ENCODE measurements at places on chromosomes 2 and 18.

- no peak for DNase-seq
Measured at GRCh38 chr18:9828506-9829396, 57.0 kb upstream of the TXNDC2 start.

GRCh38 chr2:172735582-172736423 lies at the start of gene RAPGEF4:
Gene RAPGEF4 (plus strand): TSS chr2:172735845. CDS start chr2:172735984, 139 bp downstream.
- DNase-seq, result no peak

GRCh38 chr2:109211315-109211714 lies 82.3 kb downstream of the SH3RF3 start:
- DNase-seq, result no peak

DNA sequence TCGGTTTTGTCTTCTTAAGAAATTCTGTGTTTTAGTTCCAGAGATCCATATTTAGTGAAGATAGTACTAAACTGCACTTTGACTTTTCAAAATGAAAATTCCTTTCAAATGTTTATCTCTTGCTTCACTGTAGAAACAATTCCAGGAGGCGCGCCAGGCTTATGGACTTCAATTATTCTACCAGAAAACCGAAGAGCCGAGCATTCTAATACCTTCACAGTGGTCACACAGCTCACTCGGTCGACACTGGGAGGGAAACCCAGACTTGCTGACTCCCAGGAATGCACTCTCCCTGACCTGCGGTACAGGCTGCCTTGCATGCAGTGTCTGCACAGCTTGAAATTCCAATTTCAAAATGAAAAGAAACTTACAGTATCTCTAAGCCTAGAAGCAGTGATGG lies 119.9 kb upstream of the PIEZO2 start:
- no peak for DNase-seq

DNA sequence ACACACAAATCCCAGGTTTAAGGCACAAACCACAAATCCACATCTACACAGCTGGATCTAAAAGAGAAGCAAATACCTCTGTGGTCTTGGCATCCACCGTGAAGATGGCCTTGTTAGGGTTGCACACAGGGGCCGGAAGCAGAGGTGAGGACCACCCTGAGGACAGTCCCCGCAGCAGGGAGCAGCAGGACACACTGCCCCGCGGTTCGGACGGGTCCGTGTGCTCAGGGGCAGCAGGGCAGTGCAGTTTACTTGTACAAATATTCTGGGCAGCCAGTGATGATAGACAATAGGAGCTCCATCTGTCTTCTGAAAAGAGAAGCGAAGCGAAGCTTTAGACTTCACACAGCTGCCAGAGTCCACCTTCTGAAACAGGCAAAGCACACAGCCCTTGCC lies 8.8 kb downstream of the PASK start:
- no peak for DNase-seq

DNA sequence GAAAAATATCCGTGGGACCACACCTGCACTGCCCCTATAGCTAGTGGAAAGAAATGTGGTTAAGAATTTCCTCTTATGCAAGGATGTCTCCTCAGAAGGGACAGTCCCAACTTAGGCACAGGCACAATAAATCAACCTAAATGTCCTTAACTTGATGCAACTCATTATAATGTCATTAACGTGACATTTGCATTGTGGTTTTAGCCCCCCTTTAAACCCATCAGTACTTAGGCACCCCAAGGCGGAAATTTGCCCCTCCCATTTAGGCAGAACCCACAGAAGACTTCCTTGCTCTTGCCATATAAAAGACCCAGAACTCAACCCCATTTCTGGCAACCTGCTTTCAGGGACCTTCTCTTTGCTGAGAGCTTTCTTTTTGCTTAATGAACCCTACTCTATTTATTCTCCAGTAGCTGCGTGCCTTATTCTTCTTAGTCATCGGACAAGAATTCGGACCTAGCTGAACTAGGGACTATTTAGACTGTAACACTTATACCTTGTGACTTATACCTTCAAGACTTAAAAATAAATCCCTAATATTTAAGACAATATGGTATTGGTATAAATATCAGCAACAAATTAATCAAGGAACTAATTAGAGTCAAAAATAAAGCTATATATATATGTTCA lies 1281.6 kb upstream of the TMEFF2 start:
- DNase-seq, result no peak

DNA sequence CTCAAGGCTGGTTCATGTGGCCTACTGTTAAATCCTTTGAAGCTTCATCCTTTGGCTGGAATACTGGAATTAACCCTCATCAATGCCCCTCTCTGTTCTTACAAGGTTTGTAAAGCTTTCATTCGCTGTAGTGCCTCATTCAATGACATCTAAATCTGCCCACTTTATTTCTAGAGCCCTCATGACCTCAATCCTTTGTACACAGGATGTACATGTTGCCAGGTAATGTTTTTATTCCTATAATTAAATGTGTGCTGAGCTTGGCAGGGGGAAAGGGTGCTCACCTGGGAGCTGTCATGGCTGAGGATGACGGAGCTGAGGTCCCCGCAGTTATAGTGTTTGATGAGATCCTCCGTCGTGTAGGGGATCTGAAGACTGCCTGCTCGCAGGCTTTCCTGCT lies 39.3 kb downstream of the TRABD2A start:
- DNase-seq, result no peak

DNA sequence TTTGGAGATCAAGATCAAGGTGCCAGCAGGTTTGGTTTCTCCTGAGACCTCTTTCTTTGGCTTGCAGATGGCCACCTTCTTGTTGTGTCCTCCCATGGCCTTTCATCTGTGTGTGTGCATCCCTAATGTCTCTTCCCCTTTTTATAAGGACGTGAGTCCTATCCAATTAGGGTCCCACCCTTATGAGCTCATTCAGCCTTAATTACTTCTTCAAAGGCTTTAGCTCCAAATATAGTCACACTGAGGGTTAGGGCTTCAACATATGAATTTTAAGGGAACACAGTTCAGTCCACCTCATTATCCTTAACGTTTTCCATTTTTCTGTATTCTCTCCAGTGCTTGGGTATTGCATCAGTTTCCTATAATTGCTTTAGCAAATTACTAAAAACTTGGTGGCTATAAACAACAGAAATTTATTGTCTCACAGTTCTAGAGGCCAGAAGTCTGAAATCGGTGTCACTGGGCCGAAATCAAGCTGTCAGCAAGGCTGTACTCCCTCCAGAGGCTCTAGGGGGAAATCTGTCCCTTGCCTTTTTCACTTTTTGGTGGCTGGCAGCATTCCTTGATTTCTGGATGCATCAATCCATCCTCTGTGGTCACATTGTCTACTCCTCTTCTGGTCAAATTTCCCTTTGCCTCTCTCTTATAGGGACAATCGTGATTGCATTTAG lies 34.1 kb downstream of the CDC42EP3 start:
- no peak for DNase-seq

- no peak for DNase-seq
Measured at GRCh38 chr2:74751981-74752851, 81.7 kb upstream of the HK2 start.

GRCh38 chr2:215738351-215738750 lies 275.0 kb downstream of the MREG start:
- DNase-seq, result no peak

GRCh38 chr2:235689427-235689853 lies 195.6 kb downstream of the AGAP1 start:
- DNase-seq, result no peak

- DNase-seq, result no peak
Measured at GRCh38 chr2:45332567-45332966, 278.5 kb downstream of the SRBD1 start.

GRCh38 chr2:79993144-79993543 lies 311.4 kb downstream of the LRRTM1 start:
- DNase-seq, result no peak

DNA sequence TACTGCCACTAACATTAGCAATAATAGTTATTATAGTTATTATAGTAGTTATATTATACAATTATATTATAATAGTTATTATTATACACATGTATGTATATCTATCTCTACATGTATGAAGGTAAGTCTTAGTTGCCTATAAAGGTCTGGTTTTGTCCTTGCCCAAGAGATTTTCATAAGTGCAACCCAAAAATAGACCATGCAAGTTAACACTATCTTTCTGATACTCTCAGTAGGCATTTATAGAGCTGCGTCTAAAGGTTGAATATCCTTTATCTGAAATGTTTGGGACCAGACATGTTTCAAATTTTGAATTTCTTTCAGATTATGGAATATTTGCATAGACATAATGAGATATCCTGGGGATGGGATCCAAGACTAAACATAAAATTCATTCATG lies 175.4 kb downstream of the MEMO1 start:
- DNase-seq, result no peak

DNA sequence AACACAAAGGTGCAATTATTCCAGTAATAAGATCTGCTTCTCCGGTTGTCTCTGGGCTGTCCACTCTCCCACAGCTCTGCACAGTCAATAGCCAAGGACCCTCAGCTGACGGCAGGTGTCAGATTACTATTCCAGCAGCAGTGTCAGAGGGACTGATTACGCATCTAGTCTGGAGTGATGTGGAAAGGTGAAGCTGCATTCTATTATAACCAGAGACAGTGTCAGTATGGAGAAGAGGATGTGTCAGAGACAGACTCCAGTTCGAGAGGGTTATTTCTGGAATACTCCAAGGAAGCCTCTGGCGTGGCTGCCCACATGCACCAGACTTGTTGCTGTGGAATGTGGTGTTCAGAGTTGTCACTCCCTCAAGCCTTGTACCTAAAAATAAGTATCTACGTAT lies 163.6 kb upstream of the TMEM200C start:
- no peak for DNase-seq

GRCh38 chr2:60882971-60883753 lies 1.8 kb downstream of the REL start:
- no peak for DNase-seq

GRCh38 chr2:55038428-55038827 lies 11.8 kb downstream of the RTN4 start:
- no peak for DNase-seq

- DNase-seq, result no peak
Measured at GRCh38 chr2:85804583-85804982, 50.8 kb downstream of the ATOH8 start.

- no peak for DNase-seq
Measured at GRCh38 chr2:152456262-152456661, 121.3 kb downstream of the FMNL2 start.

DNA sequence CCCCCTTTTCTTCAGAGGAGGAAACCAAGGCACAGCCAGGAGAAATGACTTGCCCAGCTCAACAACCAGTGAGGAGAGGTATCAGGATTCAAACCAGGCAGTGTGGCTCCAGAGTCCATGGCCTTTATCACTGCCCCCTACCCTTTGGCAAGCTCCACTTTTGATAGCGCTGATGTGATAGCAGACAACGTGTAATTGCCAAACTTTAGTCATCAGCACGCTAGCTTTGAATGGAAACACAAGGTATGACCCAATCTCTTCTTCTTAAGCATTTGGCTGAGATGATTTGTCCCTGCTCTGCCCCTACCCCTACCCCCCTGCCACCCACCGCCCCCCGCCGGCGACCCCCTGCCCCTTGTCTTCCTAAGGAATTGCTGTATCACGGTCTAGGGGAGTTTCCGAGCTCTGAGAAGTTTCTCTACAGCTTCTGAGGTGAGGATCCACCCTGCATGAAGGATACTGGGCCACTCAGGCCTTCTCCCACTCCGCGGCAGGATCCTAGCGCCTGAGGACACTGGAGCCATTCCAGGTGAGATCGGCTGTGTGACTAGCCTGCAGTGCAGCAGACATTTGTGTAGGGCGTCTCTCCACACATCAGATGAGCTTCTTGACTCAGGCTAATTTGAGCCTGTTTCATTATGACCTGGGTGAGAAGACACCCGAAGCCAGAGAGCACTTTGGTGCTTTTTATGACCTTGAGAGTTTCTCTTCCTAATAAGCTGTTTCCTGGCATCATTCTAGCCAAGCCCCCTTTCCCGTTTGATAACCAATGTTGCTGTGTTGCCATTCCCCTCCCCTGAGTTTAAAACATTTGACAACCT lies 75.1 kb upstream of the MAP4K4 start:
- DNase-seq, result no peak

- peak; percentile 11 for DNase-seq
Measured at GRCh38 chr2:108534584-108535356, 500 bp downstream of the LIMS1 start.

DNA sequence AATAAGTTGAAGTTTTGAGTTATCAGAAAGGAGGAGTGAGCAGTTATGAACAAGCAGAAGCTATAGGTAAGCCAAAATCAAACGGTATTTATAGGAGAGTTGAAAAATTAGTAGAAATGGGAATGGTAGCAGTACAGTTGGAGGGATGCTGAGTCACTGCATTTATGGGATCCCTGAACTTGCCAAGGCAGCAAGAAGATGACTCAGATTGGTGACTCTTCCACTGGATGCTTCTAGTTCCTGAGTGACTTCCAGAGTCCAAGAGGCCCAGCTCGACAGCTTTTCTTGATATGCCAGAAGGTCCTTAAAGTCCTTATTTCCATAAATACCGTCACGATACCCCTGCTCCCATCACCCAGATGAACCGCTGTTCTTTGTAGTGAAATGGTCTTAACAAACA lies 31.1 kb upstream of the ACTR3 start:
- no peak for DNase-seq

DNA sequence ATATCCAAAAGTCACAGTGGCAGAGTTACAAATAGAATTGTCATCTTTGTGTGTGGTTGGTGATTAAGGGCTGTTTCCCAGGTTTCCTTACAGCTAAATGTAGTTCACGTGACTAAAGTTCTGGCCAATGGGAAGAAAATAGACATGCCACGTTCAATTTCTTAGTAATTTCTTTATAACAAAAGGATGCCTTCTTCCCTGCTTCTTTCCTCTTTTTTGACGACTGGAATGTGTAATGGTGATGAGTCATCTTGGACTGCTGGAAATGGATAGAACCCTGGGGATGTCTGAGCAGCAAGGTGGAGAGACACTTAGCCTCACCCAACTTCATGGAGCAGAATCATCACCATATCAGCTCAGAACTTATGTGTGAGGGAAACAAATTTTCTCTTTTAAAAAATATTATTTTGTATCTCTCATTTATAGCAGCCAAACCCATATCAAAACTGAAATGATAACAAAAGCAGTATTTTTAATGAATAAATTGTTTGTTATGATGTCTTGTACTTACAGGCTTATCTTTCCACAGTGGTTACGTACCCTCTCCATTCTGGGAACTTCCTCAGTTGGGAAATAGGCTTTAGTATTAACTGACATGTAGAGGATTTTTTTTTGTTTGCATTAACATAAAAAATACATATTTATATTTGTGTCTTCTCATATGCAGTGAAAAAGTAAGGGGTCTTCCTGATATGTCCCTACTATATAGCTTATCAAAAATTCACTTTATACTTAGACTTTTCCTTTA lies 91.1 kb upstream of the CDH2 start:
- no peak for DNase-seq

GRCh38 chr18:48533340-48534070 lies 5.3 kb upstream of the CTIF start:
- DNase-seq, result no peak

DNA sequence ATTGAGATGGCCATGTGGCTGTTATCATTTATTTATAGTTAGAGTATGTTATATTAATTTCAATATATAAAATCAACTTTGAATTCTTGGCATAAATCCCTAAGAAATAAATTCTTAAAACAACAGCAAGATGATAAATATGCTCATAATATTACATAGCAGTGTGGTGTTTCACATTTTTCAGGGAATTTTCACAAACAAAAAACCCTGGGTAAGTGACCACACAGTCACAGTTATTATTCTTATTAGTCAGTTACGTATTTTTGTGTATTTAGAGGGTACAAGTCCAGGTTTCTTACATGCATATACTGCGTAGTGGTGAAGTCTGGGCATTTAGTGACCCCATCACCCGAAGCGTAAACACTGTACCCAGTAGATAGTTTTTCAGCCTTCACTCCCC lies 289.5 kb upstream of the REV1 start:
- DNase-seq, result no peak

GRCh38 chr18:61815885-61816470 lies 76.8 kb downstream of the RNF152 start:
- no peak for DNase-seq

GRCh38 chr2:126792186-126792585 lies 106.5 kb upstream of the TEX51 start:
- DNase-seq, result no peak

All from activated naive CD4-positive, alpha-beta T cell (primary cell).